PC-3 (cell line): ENCODE measurements at places on chromosomes 6 and 20.

- DNase-seq: peak; percentile 66
Observed at GRCh38 chr6:47967843-47968242, 143.2 kb downstream of the PTCHD4 start.

- peak; percentile 96 for DNase-seq
Observed at GRCh38 chr20:10603971-10604864, 69.6 kb downstream of the JAG1 start.

DNA sequence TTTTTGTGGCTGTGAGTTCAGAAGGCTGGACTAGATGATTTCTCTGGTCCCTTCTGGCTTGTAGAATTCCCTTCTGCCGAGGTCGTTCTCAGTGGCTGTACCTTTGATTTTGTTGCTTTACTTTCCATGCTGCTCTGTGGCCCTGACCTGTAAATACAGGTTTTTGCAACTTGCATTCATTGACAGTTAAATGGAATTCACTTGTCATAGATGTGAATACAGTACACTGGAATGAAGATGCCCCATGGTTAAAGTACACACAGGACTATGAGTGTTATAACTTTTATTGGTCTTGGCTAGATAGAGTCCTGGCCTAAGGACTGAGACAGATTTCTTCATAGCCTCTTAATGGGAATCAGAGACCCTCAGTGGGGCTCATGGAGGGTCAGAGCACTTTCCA is 12.9 kb upstream of the EFCAB8 start:
- no peak for DNase-seq

DNA sequence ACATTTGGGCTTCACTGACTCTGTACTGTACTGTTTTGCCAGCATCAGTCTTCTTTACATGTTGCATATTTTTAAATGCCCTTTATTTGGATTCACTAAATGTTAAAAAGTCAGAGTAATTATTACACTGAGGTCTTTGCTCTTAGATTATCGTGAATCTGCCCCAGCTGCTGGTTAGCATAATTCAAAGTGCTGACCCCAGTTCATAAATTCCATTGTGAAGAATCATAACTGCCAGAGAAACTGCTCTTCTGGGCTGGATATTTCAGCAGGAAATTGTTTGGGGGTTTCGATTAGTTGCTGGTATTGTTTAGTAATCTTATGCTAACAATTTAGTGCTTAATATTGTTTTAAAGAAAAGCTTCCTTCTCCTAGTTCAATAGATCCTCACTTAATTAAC is 682.1 kb upstream of the MAP3K7 start:
- DNase-seq: no peak

DNA sequence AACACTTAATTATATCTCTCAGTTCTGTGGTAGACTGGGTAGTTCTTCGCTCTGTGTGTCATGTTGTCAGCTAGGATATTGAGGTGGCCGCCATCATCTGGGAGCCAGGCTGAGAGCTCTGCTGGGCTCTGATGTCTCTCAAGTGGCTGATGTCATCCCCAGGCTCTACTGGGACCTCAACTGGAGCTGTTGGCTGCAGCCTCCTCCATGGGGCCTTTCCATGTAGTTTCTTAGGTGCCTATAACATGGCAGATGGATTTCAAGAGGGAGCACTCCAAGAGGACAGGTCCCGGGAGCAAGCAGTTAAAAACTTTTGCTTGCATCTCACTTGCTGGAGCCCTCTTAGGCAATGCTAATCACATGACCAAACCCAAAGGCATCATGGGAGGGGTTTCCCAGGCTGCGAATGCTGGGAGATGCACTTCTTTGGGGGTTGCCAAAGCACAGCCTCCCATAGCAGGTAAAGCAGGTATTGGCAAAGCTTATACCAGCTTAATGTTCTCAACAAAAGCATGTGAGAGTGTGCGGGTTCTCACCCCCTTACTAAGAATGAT is 129.8 kb downstream of the TMEM242 start:
- no peak for DNase-seq
